ENCODE measurements at places on chromosomes 11 and 22. TPM values are rescaled to one million over a fixed set of nuclear protein-coding genes. Genes with fewer than 3 reads are reported as not detected.

- H3K4me3 ChIP-seq, result no peak overlapping the region
- no peaks in the 10 kb centered on the region for H3K4me1 ChIP-seq
- no peaks in the 10 kb centered on the region for H3K36me3 ChIP-seq
Observed at GRCh38 chr11:131897956-131898355, 527.5 kb downstream of the NTM start.

DNA sequence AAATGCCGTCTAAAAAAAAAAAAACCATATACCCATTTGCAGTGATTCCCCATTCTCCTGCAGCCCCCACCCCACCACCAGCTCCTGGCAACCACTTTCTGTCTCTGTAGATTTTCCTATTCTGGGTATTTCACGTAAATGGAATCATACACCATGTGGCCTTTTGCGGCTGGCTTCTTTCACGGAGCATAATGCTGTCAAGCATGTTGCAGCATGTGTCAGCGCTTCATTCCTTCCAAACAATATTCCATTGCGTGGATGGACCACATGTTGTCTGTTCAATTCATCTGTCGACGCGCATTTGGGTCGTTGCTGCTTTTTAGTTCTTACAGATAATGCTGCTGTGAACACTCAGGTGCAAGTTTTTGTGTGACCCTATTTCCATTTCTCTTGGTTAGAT is 14.8 kb upstream of the EMID1 start:
- no peaks in the 10 kb centered on the region for H3K27me3 ChIP-seq
- no peak overlapping the region for H3K4me3 ChIP-seq
- H3K36me3 ChIP-seq, result no peaks in the 10 kb centered on the region
- H3K4me1 ChIP-seq, result no peaks in the 10 kb centered on the region

DNA sequence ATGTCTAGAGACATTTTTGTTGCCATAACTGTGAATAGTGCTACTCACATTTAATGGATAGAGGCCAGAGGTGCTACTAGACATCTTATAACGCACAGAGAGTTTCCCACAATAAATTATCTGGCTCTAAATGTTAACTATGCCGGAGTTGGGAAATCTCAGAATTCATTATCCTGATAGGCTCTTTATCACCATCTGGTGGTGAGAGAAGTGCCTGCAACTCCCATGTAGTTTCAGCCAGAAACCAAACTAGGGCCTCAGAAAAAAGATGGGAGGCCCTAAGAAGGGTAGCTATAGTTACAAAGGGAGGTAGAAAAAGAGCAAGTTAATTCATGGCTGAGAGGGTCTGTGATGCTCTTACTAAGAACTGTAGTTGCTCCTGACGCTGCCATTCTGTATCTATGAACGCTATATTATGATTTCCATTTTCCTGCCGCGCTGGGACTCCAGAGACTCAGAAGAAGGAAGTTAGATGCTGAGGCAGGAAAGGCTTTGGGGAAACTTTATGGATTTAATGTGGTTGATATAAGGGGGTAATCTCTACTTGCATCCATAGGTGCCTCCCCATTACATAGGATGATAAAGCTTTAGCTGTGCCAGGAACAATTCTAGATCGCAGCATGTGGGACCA is 22.9 kb upstream of the MRPL17 start:
- H3K27me3 ChIP-seq, result no peaks in the 10 kb centered on the region
- H3K4me1 ChIP-seq, result no peaks in the 10 kb centered on the region
- no peaks in the 10 kb centered on the region for H3K36me3 ChIP-seq

DNA sequence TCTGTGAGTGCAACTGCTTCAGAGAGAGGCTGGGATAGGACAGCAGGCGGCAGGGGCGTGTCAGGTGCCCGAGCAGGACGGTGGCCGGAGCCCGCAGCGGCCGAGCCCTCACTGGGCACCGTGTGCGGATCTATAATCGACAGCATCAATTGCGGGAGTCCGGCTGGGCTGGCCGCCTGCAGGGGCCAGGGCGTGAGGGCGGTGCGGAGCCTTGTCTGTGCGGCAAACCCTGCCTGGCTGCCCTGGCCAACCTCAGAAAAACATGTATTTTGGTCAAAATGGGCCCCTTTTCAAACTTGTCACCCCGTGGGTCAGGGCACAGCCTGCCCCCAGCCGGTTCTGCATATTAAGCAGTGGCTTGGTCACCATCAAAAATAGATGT is 91.3 kb upstream of the KCNQ1OT1 start:
- no peak overlapping the region for H3K27ac ChIP-seq
- H3K27me3 ChIP-seq, result peaks cover 29% of the 10 kb centered on the region
- no peak overlapping the region for H3K4me3 ChIP-seq
- H3K36me3 ChIP-seq, result no peaks in the 10 kb centered on the region

GRCh38 chr22:30305906-30306626 is 16.8 kb upstream of the CASTOR1 start:
- H3K36me3 ChIP-seq, result no peaks in the 10 kb centered on the region
- no peak overlapping the region for H3K27ac ChIP-seq
- H3K4me1 ChIP-seq, result no peaks in the 10 kb centered on the region
- H3K4me3 ChIP-seq, result no peak overlapping the region
- no peak for DNase-seq

Gene IGLL1
- not detected for total RNA-seq

Gene OVOL1
- total RNA-seq, result 5.5 TPM

Gene LARGE1
- total RNA-seq, result 20.6 TPM

Gene HBG2
- total RNA-seq, result not detected

All from endodermal cell (in vitro differentiated cells).